Stimulated activated CD4-positive, alpha-beta T cell treated with anti-CD3 and anti-CD28 coated beads, TNF-alpha, amount 100 ng/mL, for 1 hour (primary cell): ENCODE measurements at places on chromosomes 13 and 19.

DNA sequence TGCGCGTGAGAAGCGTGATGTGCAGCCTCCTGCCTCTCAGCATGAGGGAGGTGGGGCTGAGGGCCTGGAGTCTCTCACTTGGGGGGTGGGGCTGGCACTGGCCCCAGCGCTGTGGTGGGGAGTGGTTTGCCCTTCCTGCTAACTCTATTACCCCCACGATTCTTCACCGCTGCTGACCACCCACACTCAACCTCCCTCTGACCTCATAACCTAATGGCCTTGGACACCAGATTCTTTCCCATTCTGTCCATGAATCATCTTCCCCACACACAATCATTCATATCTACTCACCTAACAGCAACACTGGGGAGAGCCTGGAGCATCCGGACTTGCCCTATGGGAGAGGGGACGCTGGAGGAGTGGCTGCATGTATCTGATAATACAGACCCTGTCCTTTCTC lies 8.7 kb downstream of the CD177 start:
- DNase-seq: no peak

DNA sequence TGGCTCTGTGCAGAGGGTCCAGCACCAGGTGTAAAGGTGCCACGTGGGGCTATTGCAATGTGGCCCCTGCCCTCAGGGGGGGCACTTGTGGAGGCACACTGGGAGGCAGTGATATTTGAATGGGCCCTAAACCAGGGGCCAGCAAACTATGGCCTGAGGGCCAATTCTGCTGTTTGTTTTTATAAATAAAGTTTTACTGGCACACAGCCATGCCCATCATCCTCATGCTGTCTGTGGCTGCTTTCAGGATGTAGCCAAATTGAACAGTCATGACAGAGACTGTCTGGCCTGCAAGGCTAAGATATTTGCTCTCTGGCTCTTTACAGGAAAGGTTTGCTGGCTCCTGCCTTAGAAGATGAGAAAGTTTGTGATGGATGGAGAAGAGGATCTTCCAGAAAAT lies 33.9 kb upstream of the RANBP3 start:
- no peak for DNase-seq

GRCh38 chr19:46609511-46610412 lies 8.6 kb downstream of the CALM3 start:
- no peak for DNase-seq

DNA sequence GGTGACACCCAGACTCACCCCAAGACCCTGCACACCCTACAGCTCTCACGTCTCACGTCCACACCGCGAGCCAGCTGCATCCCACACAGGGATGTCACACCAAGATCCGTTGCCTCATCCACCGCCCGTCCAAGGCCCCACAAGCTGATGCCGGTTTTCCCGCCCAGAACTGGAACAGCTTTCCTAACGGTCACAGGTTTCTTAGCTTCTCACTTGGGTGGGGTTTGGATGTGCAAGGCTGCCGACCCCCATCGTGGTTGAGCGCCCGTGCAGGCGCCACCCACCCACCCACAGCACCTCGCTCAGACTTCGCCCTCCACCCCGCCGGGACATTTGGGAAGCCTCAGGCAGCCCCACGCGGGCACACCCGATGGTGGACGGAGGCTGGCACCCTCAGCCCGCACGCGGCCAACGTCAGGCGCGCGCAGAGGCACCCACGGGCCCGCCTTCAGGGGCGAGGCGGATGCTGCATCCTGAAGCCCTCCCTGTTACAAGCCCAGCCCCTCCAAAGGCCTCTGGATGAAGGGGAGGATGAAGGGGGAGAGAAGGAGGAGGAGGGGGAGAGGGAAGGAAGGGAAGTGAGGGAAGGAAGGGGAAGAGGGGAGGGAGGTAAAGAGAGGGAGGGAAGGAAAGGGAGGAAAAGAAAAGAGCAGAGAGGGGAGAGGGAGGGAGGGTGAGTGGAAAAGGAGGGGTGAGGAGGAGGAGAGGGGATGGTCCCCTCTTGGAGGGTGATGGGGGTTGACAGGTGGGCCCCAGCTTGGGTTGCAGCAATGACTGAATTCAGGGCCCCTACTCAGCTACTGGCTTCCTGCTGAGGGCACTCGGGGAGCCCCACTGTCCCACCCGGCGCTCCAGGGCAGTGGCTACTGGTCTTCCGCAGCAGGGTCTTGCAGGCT lies 12.8 kb downstream of the ONECUT3 start:
- no peak for DNase-seq
